Activated naive CD4-positive, alpha-beta T cell (primary cell): ENCODE measurements at places on chromosomes 3 and 15.

- no peak for DNase-seq
These were observed 657.5 kb upstream of the DPPA4 start for GRCh38 chr3:109994853-109995252.

GRCh38 chr3:30786365-30786764, 108.1 kb downstream of the GADL1 start:
- no peak for DNase-seq

GRCh38 chr3:141436180-141436579, 50.6 kb upstream of the RASA2 start:
- DNase-seq, result no peak

- no peak for DNase-seq
These were observed 340.1 kb upstream of the MANF start for GRCh38 chr3:51044982-51045381.

- DNase-seq, result no peak
These were observed 27.4 kb downstream of the ECT2 start for GRCh38 chr3:172777901-172778300.

GRCh38 chr15:39462691-39463090, 118.2 kb upstream of the THBS1 start:
- no peak for DNase-seq

DNA sequence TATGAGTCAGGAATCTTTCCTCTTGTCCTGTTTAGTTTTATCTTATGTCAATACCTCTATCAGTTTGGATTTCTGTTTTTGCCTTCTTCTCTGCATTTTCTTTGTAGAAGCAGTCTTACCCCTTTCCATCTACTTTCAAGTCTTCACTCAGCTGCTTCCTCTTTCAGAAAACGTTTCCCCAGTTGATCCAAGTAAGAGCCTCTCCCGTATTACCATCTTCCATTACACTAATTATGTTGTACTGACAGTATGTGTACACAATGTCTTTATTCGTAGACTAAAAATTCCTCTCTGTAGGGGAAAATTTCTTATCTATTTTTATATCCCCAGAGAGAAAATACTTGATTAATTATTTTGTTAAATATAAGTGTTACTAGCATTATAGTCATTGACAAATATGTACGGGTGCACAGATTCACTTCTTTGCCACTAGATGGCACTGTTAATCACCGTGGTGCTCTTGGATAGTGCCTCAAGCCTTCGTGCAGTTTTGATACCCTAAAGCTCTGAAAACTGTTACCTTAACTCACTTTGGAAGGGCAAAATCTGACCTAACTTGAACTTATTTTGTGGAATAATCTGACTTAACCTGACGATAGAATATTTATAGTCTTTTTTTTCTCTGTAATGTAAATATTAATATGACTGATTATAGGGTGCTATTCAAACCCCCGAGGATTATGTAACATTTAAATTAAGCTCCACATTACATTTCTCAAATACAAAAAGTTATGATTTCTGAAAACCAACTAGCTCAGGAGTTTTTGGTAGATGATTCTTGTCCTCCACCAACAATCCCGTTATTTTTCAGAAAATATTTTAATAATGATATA, 74.2 kb upstream of the POU1F1 start:
- no peak for DNase-seq

- DNase-seq, result no peak
These were observed 435 bp downstream of the RAB27A start for GRCh38 chr15:55289011-55289745.

- DNase-seq, result no peak
These were observed 101.1 kb downstream of the DLG1 start for GRCh38 chr3:197197334-197197733.

DNA sequence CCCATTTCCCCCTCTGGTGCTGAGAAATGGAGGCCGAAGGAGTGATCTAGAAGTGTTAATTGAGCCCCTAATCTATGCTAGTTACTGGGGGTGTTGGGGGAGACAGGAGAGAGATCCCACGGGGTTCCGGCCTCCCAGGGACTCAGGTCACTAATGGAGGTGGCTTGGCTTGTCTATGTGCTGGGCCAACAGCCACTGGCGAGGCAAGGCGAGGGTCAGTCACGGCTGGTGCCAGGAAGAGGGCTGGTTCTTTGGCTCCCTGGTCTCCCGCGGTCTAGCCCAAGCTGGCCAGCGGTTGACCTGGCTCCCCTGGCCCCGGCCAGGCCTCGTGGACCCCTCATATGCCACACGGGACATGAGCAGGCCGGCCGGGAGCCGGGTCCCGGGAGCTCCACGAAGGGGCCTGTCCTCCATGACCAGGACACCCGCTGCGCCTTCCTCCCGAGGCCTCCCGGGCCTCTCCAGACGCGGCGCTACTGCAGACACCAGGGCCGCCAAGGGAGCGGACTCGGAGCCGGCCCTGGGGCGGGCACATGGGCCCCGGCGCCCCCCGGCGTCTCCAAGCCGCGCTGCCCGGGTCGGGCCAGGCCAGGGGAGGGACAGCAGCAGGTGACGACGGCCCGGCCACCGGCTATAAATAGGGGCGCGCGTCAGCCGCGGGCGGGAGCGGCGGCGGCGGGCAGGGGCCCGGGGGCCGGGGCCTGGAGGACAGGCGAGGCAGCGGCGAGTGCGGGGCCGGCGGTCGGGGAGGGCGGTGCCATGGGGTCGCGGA, at the start of gene ALPK3:
ALPK3 (plus strand) TSS at position 663 of the 772 bp plus-strand sequence; CDS start at position 760, 97 bp downstream.
- DNase-seq, result no peak

DNA sequence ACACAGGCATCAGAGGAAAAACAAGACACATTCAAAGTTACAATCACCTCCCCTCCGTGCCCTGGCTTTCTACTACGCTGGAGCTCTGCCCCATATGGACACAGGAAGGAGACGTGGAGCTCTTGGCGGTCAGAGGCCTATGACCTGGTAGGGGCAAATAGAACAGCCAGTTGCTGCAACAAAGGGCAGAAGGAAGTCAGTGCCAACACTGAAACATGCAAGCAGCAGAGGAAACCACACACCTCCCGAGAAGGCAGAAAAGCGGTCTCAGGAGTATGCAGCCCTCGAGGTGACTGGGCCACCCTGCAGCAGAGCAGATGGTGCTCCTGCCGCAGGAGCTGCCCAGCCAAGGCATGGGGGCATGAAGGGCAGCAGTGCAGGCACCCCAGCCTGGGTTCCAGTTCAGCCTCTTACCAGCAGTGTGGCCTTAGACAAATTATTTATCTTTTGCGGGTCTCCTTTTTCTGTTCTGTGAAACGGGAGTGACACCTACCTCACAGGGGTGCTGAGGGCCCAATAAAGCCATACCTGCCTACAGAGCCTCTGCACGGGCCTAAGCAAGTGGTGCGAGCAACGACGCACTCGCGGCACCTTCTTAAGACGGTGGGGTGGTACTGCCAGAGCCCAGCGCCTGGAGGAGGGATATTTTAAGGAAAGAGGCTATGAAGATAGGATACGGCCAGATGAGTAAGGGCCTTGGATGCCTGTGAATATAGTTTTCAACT, 8.6 kb downstream of the ZXDC start:
- no peak for DNase-seq

GRCh38 chr3:183428447-183429211, at the start of gene MCF2L2:
Gene MCF2L2, minus strand, starts transcription at chr3:183428619. Its CDS starts 642 bp downstream, at chr3:183427977.
- peak; percentile 15 for DNase-seq

GRCh38 chr3:138036572-138036971, 26.6 kb downstream of the CLDN18 start:
- no peak for DNase-seq
